ENCODE measurements at places on chromosomes 13 and 19. TPM values are rescaled to one million over a fixed set of nuclear protein-coding genes. Genes with fewer than 3 reads are reported as not detected.

The DNAAF3 gene
- total RNA-seq: 0.33 TPM

The SIGLEC12 gene
- total RNA-seq: not detected

The SKA3 gene
- total RNA-seq: 24.0 TPM

The DAND5 gene
- not detected for total RNA-seq

The NRTN gene
- total RNA-seq: not detected

The BRCA2 gene
- total RNA-seq: 23.1 TPM

The ZNF880 gene
- 15.2 TPM for total RNA-seq

The SLC7A9 gene
- not detected for total RNA-seq

The THSD8 gene
- not detected for total RNA-seq

The FSD1 gene
- 7.5 TPM for total RNA-seq

The LYPD5 gene
- 1.1 TPM for total RNA-seq

The ZNF714 gene
- total RNA-seq: 1.7 TPM

The TMIGD2 gene
- not detected for total RNA-seq

The TMEM150B gene
- total RNA-seq: not detected

The HDGFL2 gene
- total RNA-seq: 69.4 TPM

The POGLUT2 gene
- 17.8 TPM for total RNA-seq

The CEACAM16 gene
- total RNA-seq: not detected

The RBM26 gene
- 28.1 TPM for total RNA-seq

The CYP4F3 gene
- total RNA-seq: not detected

The ZMYM2 gene
- total RNA-seq: 62.5 TPM

The NBEA gene
- 6.9 TPM for total RNA-seq
